ENCODE measurements at places on chromosomes 4 and X.

GRCh38 chr4:76709772-76710090 lies 188.2 kb downstream of the SOWAHB start:
- DNase-seq: no peak

DNA sequence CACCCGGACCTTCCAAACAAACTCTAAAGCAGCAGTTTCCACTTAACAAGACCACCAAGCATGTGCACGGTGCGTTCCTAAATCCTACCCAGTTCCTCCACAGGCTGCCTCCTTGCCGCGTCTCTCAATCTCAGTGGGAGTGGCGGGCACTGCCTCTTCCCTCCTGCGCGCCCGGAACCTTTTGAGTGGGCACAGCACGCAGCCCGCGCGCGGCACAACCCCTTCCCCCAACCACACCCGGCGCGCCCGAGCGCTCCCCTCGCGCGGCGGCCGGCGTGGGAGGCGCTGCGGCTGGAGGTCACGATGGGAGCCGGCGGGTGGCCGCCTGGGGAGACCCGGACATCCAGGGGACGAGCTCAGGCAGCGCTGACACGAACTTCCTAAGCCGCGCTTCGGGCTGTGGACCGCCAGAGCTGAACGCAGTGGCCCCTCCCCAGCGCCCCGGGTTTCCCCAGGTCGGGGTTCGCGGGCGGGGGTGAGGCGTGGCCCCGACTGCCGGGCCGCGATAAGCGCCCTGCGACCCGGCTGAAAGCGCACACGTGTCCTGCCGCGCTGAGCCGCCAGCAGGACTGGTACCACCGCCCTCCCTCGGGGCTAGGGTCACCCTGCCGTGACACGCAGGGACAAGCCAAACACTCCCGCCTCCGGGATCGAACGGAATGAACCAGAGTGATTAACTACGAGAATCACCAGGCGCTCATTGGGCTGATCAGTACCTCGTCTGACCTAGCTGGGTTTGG lies at the start of gene ABCG2:
Gene ABCG2, minus strand, starts transcription at position 151 of the 740 bp plus-strand sequence. CDS start 18,644 bp downstream, outside the sequence.
- DNase-seq: no peak

DNA sequence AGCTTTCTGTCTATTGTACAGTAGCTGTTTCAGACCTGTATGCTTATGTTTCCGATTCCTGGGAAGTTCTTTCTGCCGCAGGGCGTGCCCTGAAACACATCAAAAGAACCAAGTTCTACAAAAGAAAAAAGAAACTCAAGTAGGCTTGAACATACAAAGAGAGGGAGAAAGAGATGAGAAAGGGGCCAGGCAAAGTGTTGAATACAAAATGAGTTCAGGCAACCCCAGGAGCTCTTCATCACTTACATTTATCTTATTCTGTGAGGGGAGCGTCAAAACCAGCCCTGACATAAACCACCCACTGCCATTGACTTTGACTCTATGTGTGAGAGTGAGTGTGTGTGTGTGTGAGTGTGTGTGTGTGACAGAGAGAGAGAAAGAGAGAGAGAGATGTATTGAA lies 26.5 kb upstream of the ATOH1 start:
- DNase-seq: no peak

- DNase-seq: no peak
Observed at GRCh38 chr4:170022211-170022610, 4.0 kb downstream of the MFAP3L start.

DNA sequence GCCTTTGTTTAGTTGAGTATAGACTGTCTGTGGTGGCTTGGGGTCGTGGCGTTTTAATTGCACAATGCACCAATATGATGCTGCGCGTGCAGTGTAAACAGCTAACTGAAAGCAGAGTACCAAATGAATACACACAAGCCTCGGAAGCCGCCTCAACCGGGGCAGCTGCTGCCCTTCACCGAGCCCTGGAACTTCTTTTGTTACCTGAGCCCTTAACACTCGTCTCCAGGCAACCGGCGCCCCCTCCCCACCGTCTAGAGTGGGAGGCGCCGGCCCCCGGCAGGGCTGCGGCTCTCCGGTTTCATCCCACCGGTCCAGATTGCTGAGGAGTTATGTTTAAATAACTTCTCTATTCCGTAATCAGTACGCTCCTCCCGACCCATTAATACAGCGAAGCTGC lies 173.2 kb upstream of the TBL1X start:
- no peak for DNase-seq

DNA sequence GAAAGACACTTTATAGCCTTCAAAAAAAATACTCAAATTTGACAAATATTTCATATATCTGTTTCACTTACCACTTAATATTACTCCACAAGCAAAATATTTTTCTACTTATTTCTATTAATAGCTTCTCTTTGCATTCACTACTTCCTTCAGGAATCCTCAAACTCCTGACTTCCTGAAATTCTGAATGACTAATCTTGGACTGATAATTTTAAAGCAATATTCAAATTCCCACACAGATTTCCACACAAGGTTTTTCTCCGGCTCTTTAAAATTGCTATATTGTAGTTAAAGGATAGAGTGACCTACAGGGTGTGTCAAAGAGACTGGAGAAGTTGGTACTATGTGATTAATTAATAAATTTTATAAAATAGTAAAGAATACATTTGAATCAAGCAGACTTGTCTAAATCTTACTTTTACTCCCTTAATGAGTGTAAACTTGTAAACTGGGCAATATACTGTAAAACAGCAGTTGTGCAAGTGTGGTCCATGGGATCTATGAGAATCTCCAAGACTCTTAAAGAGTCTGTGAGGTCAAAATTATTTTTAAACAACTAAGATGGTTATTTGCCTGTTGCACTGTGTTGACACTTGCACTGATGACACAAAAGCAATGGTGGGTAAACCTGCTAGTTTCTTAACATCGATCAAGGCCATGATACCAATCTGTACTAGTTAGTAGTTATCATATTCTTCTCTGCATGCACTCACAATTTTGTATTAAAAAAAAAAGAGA lies 44.5 kb downstream of the ANKRD17 start:
- DNase-seq: no peak
